Fibroblast of mammary gland (primary cell): ENCODE measurements at places on chromosomes 11 and 22.
A peak's percentile ranks its signal among the peaks of the same experiment; 100 is the strongest.

GRCh38 chr22:40726514-40726913 is 47.2 kb downstream of the MCHR1 start:
- no peak for DNase-seq

- peak; percentile 44 for DNase-seq
Measured at GRCh38 chr11:15136166-15136565, 21.4 kb downstream of the INSC start.

DNA sequence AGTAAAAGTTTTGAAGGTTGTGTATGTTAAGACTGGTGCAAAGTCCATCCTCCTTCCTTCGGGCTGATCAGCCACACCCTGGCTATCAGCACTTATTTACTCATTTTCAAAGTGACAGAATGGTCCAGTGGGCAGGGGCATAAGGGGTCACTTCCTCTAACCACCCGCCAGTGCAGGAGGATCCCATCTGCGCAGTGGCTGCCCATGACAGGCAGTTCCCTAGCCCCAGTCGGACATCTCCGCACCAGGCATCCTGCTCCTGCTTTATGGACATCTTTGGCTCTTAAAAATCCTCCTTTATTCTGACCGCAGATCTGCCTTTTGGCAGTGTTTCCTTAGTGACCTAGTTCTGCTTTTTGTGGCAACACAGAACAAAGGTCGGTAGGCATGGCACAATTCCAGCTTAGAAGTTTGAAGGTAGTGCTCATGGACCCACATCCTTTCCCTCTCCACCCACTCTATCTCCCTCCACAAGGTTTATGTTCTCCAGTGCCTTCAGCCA is 55.9 kb downstream of the BMAL1 start:
- DNase-seq, result no peak

DNA sequence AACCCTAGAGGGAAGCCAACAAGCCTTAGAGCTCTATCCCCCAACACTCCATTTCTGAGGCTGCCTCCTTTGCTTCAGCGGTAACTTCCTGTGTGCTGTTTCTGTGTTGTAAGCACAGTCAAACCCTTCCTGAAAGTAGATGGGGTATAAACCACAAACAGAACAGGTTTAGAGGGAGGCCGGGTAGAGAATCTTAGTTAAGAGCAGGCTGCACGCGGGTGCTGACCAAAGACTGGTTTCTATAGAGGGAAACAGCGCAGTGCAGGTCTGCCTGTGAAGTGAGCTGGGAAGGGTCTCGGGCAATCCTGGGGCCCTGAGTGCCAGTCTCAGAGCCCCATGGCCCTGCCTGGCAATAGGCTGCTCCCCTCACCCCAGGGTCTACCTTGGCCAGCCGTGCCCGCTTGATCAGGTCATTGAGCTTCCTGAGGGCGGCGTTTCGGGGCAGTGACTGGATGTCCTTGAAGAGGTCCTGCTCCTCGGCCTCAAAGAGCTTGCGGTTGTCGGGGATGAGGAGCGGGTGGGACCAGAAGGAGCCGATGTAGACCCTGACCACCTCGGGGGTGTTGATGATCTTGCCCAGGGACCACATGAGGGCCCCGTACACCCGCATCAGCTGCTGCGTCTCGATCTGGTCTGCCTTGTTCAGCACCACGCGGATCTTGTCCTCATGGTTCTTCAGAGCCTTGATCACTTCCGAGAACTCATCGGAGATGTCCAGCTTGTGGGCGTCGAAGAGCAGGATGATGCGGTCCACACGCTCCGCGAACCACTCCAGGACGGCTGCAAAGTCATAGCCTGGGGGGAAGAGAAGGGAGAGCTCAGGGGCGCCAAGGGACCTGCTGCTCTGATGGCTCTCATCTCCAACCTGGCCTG is 15.3 kb upstream of the CDC42BPG start:
- no peak for DNase-seq

- peak; percentile 92 for DNase-seq
Measured at GRCh38 chr11:94175535-94175934, 46.9 kb downstream of the PANX1 start.

- no peak for DNase-seq
Measured at GRCh38 chr22:25048071-25048470, 95.6 kb downstream of the KIAA1671 start.

GRCh38 chr11:57819252-57819979 is 57.8 kb downstream of the CTNND1 start:
- DNase-seq, result no peak

GRCh38 chr11:3120071-3120792 is 44.9 kb downstream of the OSBPL5 start:
- no peak for DNase-seq

- DNase-seq, result no peak
Measured at GRCh38 chr22:31935961-31936635, 8.2 kb upstream of the YWHAH start.

GRCh38 chr11:24585192-24585591 is 88.3 kb downstream of the LUZP2 start:
- DNase-seq, result no peak

DNA sequence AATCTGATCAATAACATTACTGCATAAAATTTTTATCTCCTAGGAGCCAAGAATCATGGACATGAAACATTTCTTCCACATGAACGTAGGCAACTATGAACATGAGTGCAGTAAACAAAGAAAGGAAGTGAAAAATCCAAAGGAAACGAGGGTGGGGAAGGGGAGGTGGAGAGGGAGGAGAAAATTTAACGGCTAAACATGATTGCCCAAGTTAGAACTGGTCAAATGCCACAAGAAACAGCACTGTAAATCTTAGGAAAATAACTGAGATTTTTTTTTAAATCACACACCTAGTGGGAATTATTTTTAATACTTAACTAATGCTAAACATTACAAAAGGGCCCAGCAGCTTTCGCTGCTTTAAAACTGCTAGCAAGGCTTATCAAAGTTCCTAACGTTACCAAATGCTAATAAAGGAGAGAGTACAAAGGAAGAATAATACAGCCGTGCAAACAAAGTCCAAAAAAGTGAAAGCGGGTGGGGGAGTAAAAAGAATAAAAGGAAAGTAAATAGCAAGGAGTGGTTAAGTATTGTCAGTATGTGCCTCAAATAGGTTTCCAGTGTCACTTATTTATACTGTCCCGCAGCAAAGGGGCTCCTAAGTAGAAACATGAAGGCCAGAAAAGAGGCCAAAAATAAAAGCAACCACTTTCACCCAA is 13.7 kb downstream of the NARS2 start:
- DNase-seq, result peak; percentile 18

DNA sequence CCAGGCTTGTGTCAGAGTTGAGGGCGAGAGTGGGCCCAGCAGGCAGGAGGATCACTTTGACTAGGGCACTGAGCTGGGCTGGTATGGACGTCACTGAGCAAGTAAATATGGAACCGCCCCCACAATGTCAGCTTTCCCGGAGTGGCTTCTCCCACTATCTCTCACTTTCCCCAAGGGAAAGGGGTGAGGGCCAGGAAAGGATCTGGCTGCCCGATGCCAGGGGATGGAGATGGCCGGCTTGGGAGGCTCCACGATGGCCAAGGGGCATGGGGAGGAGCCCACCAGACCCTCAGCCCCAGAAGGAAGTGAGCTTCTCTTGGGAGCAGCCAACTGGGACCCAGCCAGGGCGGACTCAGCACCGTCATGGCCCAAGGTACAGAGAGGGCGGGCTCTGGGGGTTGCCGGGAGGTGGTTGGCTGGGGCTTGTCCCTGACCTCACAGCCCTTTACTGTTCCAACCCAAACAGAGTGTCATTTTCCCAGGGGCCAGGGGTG is 8.7 kb downstream of the PRDM11 start:
- DNase-seq, result peak; percentile 20
